Ureter (tissue), 1 donor: ENCODE measurements at places on chromosomes 3 and 15. TPM values are rescaled to one million over a fixed set of nuclear protein-coding genes. Genes with fewer than 3 reads are reported as not detected.

- no peak for DNase-seq
Observed at GRCh38 chr3:161310649-161311423, 60.5 kb downstream of the SPTSSB start.

- DNase-seq, result no peak
Observed at GRCh38 chr3:48402907-48403306, 27.0 kb downstream of the PLXNB1 start.

Gene IL1RAP
- total RNA-seq, result 32.0 TPM

DNA sequence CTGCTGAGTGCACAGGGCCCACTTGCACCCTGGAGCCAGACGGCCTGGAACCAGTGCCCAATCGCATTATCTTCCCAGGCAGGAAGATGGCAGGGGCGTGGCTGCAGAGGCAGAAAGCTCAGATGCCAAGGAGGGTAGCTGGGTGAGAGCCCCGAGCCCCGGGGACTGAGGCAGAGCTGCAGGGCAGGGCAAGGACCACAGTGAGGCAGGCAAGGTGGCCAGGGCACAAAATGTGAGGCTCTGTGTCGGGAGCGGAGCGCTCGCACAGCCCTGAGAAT, 1.6 kb upstream of the CCDC33 start:
- DNase-seq, result no peak

Gene SPSB4
- total RNA-seq, result 0.47 TPM

- DNase-seq, result no peak
Observed at GRCh38 chr15:100264994-100265640, 76.7 kb downstream of the ADAMTS17 start.

DNA sequence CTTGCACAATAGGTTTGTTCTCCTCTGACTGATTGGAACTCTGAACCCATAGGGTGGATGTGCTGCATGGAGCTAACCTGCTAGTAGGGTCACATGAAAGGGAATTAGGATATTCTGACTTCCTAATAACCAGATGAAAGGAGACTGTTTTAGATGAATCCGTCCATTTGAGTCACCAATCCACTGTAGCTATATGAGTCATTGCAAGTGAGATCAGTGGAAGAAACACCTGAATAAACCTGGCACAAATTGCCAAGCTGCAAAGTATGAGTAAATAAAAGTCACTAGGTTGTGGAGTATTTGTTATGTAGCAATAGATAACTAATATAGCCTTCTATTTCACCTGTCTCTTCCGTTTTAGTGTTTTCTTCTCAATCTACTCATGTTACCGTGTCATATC, 584.4 kb downstream of the PDCD6IP start:
- DNase-seq, result no peak

Gene ITIH1
- total RNA-seq, result not detected

DNA sequence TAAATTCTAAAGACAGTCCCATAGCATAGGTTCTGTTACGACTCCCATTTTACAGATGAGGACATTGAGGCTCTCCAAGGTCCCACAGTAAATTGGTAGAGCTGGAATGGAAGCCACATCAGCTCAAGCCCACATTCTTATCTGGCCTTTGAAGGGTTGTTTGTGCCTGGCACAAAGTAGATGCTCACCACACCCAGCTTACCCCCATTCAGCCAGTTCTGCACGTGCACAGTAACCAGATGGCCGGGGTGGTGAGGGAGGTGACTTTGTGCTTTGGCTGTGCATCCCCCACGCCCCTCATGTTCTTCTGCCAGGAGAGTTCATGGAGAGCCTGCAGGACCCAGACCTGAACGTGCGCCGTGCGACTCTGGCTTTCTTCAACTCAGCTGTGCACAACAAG, 16.2 kb downstream of the RPL32 start:
- no peak for DNase-seq

Gene CMTM6
- total RNA-seq, result 72.5 TPM

Gene CCK
- total RNA-seq, result not detected

- DNase-seq, result no peak
Observed at GRCh38 chr3:156187146-156187769, 66.9 kb downstream of the KCNAB1 start.

DNA sequence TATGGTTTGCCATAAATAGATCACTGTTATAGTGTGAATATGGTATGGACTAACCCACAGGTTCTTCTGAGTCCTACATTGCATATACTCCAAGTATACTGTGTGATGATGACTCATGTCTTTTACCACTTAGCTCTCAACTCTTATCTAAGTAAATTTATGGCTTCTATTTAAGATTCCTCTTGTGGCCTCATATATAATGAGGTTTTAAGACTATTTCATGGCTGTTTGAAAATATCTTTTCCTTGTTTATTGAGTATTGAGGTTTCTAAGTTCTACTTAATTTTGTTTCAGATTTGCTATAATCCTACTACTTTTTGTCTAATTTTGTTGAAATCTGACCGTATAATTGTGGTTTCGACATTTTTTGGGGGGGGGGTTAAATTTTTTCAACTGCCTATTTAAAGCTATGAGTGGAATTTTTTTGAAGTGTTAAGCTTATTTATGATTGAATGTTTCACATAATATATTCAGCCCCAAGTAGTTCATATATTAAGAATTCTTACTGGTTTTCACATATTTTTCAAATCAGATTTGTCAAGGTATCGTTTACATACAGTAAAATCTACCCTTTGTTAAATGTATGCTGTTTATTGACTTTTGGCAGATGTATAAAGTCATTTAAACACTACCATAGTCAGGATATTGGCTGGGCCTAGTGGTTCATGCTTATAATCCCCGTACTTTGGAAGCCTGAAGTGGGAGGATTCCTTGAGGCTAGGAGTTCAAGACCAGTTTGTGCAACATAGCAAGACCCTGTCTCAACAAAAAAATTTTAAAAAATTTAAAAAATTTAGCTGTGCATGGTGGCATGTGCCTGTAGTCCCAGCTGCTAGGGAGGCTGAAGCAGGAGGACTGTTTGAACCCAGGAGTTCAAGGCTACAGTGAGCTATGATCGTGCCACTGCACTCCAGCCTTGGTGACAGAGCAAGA, 11.7 kb downstream of the SLC25A36 start:
- DNase-seq, result no peak

Gene ZKSCAN7
- 10.8 TPM for total RNA-seq

DNA sequence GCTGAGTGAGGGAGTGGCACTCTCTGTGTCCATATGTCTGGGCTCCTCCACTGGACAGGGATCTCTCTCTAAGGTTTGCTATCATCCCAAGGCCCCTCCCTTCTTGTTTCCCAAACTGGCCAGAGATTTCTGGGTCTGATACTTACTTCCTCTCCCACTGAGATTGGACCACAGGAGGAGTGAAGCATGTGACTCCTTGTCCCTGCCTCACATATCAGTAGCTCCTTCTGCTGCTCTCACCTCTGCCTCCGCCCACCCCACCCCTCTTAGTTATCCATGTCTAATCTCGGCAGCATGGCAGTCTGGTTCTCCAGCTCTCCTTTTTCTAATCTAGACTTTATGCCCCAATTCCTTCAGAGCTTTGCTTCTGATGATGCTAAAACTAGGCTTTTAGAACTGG, 223.1 kb downstream of the RPLP1 start:
- no peak for DNase-seq

- DNase-seq, result no peak
Observed at GRCh38 chr3:108453565-108453964, 56.8 kb downstream of the MYH15 start.

- DNase-seq, result no peak
Observed at GRCh38 chr3:185328324-185329004, 34.5 kb upstream of the MAP3K13 start.

DNA sequence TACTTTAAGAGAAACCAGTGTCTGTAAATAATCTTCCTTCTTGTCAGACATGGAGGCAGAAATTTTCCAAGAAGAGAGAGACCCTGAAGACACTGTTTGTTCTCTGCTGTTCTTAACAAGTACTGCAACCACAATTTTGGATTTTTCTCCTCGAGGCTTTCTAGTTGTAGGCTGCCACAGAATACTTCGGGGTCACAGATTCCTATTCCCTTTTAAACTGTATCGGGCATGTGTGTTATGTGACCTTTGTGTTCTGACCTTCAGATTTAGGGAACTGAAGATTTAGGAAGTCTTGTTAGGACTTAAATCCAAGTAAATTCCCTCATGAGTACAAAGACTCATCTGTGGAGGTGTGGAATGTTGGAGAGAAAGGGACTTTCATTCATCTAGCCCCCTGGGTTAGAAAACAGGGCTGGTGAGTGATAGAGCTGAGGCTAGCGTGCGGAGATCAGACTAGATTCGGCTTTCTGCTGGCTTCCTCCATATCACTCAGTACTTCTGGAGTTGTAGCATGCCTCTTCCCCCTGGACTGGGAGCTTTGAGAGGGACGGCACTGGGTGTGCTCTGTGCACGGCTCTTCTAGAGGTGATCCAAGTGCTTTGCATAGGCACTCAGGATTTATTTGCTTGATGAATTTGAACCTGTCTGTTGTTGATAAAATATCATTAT, 237.0 kb downstream of the LPP start:
- no peak for DNase-seq

Gene HGD
- 0.36 TPM for total RNA-seq

DNA sequence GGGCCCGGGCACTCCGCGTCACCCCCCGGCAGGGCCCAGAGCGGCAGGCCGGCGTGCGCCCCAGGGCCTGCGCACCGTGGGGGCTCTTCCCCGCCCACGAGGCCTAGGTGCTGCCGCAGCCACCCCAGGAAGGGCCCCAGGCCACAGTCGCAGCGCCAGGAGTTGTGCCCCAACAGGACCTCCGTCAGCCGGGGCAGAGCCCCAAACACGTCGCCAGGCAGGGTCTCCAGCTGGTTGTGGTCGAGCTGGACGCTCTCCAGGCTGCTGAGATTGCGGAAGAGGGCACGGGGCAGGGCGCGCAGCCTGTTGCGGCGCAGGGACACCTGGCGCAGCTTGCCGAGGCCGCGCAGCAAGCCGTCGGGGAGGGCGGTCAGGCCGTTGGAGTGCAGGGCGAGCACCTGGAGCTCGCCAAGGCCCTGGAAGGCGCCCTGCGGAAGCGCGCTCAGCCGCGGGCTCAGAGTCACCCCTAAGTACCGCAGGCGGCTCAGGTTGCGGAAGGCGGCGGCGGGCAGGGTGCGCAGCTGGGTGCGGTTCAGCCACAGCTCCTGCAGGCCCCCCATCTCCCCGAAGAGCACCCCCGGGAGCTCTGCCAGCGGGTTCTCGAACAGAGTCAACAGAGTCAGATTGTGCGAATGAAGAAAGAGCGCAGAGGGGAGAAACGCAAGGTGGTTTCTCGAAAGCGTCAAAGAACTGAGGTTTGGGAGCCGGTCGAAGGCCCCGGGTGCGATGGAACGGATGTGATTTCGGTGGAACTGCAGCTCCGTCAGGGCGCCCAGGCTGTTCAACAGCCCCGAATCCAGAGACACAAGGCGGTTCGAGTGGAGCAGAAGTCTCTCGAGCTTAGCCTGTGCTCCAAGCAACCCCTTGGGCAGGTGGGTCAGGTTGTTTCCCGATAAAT, 2.0 kb downstream of the GP5 start:
- DNase-seq, result no peak

Gene TMEM108
- total RNA-seq, result 1.5 TPM

GRCh38 chr3:133792171-133792763, 13.3 kb upstream of the SRPRB start:
- DNase-seq, result no peak

GRCh38 chr3:53845881-53846133, 412 bp downstream of the CHDH start:
- DNase-seq, result no peak

DNA sequence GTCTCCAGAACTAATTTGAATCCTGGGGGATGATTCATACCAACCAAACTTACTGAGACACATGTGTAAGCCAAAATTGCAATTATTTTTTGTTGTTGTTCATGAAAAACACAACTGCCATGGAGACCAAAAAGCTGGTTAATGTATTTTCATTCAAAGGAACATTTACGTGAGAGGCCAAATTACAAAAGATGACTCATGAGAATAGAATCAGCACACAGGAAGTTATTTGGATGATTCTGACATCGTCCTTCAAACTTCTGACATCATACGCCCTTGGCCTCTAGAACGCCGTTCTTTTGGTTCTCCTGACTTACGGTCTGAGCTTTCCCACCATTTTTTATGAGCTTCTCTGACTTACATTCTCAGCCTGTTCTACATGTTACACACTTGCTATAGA, 3.0 kb upstream of the ZNF280D start:
- DNase-seq, result no peak

Gene P2RY12
- 0.94 TPM for total RNA-seq

DNA sequence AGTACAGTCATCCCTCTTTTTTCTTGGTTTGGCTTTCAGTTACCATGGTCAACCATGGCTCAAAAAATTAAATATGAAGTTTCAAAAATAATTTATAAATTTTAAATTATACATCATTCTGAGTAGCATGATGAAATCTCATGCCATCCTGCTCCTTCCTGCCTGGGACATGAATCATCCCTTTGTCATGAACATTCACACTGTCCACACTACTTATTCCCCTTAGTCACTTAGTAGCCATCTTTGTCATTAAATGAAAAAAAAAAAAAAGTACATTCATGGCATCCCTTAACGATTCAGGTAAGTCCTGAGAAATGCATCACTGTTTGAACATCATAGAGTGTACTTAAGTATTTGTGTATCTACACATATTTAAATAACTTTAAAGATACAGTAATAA, 1046.3 kb downstream of the ROBO2 start:
- DNase-seq, result no peak

- no peak for DNase-seq
Observed at GRCh38 chr3:39531066-39531465, 63.6 kb downstream of the MOBP start.

GRCh38 chr15:39180483-39180933, 400.4 kb upstream of the THBS1 start:
- no peak for DNase-seq

DNA sequence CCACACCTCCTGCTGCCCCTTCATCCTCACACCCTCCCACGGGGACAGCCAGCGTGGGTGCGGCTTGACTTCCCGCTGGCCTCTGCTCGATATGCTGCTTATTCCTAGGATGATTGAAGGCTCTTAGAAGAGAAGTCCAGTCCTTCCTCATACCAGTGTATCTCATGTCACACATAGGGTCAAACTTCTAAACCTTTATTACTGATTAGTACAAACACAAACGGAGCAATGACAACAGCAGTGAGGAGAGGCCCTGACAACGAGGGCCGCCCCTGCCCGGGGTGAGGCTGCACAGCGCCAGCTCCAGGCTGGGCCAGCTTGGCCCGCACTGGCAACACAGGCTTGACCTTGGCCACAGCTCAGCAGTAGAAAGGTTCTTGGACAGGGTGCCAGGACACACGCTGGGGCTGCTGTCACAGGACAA, 3.7 kb downstream of the CIB1 start:
- no peak for DNase-seq

- no peak for DNase-seq
Observed at GRCh38 chr3:63807961-63808565, 11.0 kb upstream of the C3orf49 start.

Gene SLC22A13
- 0.68 TPM for total RNA-seq

Gene HHATL
- total RNA-seq, result 0.73 TPM
